Left cardiac atrium (tissue), 4 donors: ENCODE measurements at places on chromosomes 5 and 9. TPM values are rescaled to one million over a fixed set of nuclear protein-coding genes. Genes with fewer than 3 reads are reported as not detected.

DNA sequence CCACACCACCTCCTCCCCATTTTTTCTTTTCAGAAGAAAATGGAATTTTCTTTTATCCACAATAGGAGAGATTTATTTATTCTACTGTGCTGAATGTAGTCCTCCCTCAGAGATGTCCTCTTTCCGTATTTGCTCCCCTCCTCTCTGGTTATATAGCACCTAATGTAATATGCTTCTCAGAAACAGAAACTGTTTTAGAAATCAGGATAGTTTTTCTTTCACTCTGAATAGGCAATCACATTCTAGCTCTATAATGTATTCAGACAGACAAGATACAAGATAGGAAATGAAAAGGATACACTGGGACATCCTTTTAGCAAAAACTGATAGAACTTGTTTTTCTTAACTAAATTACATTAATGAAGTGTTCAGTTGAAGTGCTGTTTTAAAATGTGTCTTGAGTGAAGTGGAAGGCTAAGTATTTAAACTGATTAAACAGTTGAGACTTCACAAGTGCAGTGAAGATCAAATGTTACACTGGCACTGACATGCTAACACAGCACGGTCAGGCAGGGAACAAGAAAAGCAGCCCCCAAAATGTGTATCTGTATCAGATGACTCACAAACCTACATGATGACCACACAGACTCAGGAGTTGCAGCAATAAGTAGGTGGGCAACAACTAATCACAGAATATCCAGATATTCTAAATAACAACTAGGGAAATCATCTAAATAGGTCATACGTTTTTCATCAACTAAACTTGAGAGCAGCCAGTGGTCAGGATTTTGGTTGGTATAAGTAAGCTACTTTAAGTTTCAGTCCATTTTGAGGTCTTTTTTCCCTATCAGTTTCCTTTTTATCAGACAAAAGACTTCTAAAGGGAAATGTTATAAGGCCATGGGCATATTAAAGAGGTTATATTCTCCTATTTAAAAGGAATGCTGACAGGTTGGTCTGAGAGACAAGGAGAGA lies 260.4 kb downstream of the MLLT3 start:
- DNase-seq, result no peak

DNA sequence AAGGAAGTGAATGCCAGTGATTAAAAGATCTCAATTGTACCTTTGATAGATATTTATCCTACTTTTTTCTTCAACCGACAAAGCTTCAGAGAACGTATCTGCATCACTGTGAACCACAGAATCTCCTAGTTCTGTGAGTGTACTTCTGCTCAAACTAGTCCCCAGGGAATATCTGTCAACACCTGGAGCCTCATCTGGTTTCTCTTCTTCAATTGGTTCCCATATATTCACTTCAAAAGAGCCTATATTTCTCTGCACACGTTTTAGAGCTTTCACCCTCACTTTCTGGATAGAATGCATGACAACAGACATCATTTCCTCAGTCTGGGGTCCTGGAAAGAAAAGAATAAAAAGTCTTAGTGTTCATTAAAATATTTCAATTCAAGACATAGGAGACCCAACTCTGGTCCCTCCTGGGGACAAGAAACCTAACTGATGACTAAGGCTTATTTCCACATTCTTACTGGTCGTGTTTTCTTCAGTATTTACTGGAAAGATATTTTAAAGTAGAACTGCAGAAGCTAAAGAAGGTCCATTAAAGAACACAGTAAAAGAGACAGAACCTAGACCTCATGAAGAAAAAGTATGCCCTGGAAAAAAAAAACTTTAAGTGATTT lies 64.3 kb downstream of the CPLANE1 start:
- no peak for DNase-seq

Gene ALDH1A1
- 45.0 TPM for total RNA-seq

Gene MARCOL
- total RNA-seq, result not detected

Gene DEPDC1B
- total RNA-seq, result not detected
